ENCODE measurements at places on chromosomes 16 and 17. TPM values are rescaled to one million over a fixed set of nuclear protein-coding genes. Genes with fewer than 3 reads are reported as not detected.

- no peaks in the 10 kb centered on the region for H3K27me3 ChIP-seq
- peak; percentile 79 for DNase-seq
- H3K27ac ChIP-seq = no peak overlapping the region
- no peaks in the 10 kb centered on the region for H3K4me1 ChIP-seq
- no peaks in the 10 kb centered on the region for H3K36me3 ChIP-seq
Observed at GRCh38 chr17:43760254-43760852, 1.8 kb upstream of the SOST start.

- H3K4me3 ChIP-seq = no peak overlapping the region
- H3K4me1 ChIP-seq = no peaks in the 10 kb centered on the region
Observed at GRCh38 chr16:19771040-19771439, 53.0 kb downstream of the IQCK start.

GRCh38 chr16:47481698-47482374 lies 20.7 kb downstream of the PHKB start:
- no peaks in the 10 kb centered on the region for H3K36me3 ChIP-seq
- H3K27me3 ChIP-seq = no peaks in the 10 kb centered on the region
- H3K4me3 ChIP-seq = no peak overlapping the region
- no peak overlapping the region for H3K27ac ChIP-seq
- H3K4me1 ChIP-seq = no peaks in the 10 kb centered on the region
- no peak for DNase-seq

- no peak for DNase-seq
- no peak overlapping the region for H3K4me3 ChIP-seq
- no peak overlapping the region for H3K27ac ChIP-seq
- H3K4me1 ChIP-seq = peaks cover 20% of the 10 kb centered on the region
- H3K36me3 ChIP-seq = no peaks in the 10 kb centered on the region
Observed at GRCh38 chr16:4058386-4058785, 57.9 kb downstream of the ADCY9 start.

The RAB11FIP4 gene
- 17.4 TPM for total RNA-seq

The AOC3 gene
- 1.3 TPM for total RNA-seq

The SALL1 gene
- total RNA-seq = not detected

The TRAP1 gene
- 283 TPM for total RNA-seq

The KIFC3 gene
- 2.9 TPM for total RNA-seq
